ENCODE measurements at places on chromosomes 1 and 21.

GRCh38 chr21:43734928-43735229 is 15.9 kb downstream of the PDXK start:
- DNase-seq: no peak

GRCh38 chr1:118122234-118123004 is 62.6 kb downstream of the SPAG17 start:
- no peak for DNase-seq

- DNase-seq: no peak
Measured at GRCh38 chr1:59083946-59084865, 212.7 kb upstream of the FGGY start.

- peak; percentile 88 for DNase-seq
Measured at GRCh38 chr1:150562446-150563339, 13.5 kb downstream of the ADAMTSL4 start.

GRCh38 chr1:77541162-77541545 is 141.3 kb downstream of the ZZZ3 start:
- peak; percentile 13 for DNase-seq

DNA sequence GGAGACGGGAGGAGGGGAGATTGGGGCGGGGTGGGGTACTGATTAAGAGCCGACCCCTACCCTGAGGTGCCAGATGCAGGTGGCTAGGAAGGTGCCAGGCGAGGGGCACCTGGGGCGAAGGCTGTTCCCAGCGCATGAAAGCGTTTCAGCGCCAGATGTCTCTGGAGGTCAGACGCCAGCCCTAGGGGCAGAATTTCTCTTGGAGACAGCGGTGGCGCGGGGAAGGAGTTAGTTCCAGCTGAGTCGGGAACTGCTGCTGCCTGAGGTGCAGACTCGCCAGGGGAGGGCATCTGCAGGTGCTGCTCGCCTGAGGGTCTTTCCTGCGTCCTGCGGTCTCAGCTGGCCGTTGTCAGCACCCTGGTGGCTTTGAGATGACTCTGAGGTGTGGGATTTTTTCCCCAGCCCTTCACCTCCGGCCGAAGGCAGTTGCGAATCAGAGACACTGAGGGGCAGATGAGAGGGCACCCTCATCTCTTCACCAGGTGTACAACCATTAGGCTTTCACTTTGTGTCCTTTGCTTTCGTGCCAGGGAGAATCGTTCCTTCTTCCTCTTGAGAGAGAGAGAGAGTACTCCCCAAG is 539 bp downstream of the CGN start:
- peak; percentile 24 for DNase-seq

GRCh38 chr1:167922023-167922422 is 8.1 kb upstream of the ADCY10 start:
- DNase-seq: no peak

DNA sequence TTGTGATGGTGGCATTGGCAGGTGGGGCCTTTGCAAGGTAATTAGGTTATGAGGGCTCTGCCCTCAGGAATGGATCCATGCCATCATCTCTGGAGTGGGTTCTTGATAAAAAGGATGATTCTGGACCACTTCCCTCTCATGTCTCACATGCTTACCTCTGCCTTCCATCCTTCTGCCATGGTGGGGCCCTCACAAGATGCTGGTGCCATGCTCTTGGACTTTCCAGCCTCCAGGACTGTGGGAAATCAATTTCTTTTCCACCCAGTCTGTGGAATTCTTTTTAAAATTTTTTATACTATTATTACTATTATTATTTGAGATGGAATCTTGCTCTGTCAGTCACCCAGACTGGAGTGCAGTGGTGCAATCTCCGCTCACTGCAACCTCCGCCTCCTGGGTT is 57.3 kb downstream of the ACBD3 start:
- no peak for DNase-seq

DNA sequence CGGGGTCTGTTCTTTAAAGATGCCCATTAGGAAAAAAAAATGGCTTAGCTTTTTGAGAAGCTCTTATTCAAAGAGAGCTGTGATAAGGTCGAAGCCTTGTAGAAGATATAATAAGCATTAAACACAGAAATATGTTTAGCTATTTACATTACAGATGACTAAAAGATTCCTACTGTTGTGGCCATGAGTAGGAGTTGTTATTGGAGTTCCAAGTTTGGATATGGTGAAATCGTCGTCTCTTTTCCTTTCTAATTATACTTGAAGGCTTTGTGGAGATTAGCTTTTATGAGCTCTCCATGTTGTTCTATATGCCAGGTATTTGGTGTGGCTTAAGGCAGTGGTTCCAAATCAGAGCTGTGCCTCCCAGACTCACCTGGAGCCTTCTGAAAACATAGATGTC is 79.9 kb upstream of the LAMC2 start:
- DNase-seq: no peak

GRCh38 chr1:203035111-203036000 is 9.1 kb downstream of the PPFIA4 start:
- DNase-seq: no peak

- DNase-seq: no peak
Measured at GRCh38 chr1:226566760-226567159, 18.2 kb downstream of the STUM start.

DNA sequence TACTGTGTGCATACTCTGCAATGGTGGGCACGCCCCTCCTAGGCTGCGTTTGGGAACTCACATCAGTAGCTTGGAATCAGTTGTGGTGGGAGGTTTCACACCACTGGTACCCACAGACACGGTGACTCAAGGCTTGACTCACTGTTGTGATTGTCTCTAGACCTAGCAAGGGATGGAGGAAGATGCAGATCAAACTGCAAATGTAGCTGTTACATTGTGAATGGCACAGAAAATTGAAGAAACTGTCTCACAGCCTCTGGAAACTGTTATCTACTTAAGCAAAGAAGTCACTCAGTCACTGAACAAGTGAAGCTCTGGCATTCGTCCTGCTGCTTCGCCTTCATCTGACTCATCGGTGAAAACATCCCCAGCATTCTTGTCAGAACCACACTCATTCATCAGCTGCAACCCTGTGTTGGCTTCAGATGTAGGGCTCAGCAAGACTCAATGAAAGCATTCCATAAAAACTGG is 59.5 kb downstream of the POFUT2 start:
- no peak for DNase-seq

GRCh38 chr1:160823296-160823695 is 27.3 kb downstream of the LY9 start:
- DNase-seq: no peak

DNA sequence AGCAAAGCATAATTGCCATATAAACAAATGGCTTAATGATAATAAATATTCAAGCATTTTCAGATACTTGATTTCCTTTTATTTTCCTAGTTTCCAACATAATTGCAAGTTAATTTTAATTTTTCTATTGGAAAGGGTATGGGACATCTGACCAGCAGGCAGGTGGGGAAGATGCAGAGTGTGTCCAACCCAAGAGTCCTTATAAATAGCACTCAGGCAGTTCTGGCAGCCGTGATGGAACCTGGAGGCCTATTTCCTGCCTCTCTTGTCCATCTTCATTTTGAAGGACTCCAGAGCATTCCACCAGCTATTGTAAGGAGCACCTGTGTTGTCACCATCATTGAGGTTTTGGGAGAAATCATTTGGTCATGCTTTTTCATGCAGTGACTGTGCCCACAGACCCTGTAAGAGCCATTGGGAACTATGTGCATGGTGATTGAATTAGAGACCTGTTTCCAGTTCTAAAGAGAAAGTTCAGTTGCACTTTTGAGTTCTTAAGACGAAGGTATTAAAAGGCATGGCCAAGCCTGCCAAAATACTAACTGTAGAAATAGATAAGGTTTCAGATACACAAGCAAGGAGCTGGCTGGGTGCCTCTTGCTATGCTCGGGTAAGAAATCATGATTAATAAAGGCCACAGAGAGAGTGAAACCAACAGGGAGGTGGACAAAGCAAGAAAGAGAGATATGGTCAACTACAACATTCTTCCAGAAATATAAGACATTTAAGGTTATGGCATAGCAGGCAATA is 92.3 kb downstream of the SPATA46 start:
- no peak for DNase-seq

GRCh38 chr1:21952786-21953520 is 15.8 kb upstream of the HSPG2 start:
- no peak for DNase-seq

- DNase-seq: no peak
Measured at GRCh38 chr1:18941221-18942141, 15.0 kb downstream of the IFFO2 start.

DNA sequence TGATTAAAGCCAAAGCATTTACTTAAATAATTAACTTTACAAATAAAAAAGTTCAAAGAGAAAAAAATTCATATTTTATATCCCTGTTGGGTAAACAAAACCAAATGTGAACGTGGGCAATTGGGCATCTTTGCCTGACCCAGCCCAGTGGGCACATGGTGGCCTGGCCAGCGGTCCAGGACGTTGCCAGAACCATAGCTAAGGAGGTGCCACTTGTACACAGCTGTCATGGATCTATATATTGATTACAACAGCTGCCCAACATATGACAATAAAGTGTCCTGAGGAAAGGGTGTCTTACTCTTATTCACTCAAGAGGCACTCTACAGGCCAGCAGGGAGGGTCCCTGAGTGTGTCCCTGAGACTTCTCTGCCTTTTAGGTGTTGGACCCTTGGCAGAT is 78.5 kb downstream of the BCAR3 start:
- no peak for DNase-seq

- DNase-seq: no peak
Measured at GRCh38 chr1:233490488-233490887, 123.4 kb upstream of the KCNK1 start.

- no peak for DNase-seq
Measured at GRCh38 chr1:76012341-76013205, 62.0 kb upstream of the ST6GALNAC3 start.

DNA sequence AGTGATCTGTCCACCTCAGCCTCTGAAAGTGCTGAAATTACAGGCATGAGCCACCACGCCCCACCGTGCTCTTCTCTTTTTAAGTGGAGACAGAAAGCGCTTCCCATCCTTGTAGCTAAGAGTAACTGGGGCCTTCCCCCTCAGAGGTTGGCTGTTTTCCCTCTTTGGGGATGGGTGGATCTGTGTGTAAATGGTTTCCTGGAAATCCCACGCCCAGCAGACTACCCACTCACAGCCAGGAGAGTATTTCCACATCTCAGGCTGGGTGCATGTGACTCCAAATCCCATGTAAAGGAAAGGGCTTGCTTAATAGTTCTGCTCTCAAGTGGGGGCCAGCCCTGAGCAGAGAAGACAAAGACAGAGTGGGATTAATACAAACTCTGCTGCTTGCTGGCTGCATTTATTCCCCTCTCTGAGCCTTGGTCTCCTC is 19.6 kb upstream of the TCEA3 start:
- no peak for DNase-seq

- no peak for DNase-seq
Measured at GRCh38 chr21:43634618-43635017, 24.7 kb downstream of the HSF2BP start.

GRCh38 chr1:190479050-190479397 is 1.4 kb upstream of the BRINP3 start:
- no peak for DNase-seq

- peak; percentile 29 for DNase-seq
Measured at GRCh38 chr1:111739925-111740765, 950 bp upstream of the INKA2 start.

- no peak for DNase-seq
Measured at GRCh38 chr1:68167211-68167610, 65.1 kb downstream of the WLS start.

- DNase-seq: no peak
Measured at GRCh38 chr1:159981351-159982055, 27.5 kb upstream of the SLAMF9 start.

DNA sequence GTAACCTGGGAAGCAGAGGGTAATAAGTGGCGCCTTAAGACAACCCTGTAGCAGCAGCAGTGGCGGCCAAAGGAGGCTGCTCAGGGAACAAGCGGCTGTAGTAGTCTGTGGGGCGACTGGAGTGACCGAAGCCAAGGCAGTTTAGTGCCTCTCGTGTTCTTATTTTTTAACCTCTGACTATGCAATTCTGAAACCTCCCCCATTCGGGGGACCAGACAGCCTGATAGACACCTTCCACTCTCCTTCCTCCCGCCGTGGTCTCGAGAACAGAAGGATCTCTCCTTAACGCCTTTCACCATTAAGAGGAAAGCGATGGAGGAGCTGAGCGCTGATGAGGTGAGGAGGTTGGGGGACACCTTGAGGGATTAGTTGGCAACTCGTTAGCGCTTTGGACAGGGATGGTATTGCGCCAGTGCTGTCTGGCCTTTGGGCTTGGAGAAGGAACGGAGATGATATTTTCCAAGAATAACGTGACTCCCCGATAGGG is 644 bp downstream of the UBE4B start:
- no peak for DNase-seq

DNA sequence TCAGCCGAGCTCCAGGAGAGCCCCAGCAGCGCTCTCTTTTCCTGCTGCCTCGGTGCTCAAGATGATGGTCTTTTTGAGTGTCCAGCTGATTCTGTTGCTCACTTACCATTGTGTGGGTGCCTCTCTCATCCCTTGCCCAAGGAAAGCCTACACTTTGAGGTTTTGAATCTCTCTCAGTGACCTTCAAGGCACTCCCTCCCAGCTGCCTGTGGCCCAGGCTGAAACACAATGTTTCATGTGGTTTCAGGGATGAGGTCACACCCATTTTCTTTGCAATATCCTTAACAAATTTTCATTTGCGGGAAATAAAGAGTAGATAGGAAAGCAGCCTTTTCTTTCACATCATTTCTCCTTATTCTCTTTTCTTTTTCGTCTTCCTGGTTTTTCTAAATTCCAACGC is 12.6 kb upstream of the MRPS14 start:
- DNase-seq: no peak

GRCh38 chr1:175413367-175413766 is 220.8 kb upstream of the KIAA0040 start:
- DNase-seq: no peak

GRCh38 chr21:32386195-32386870 is 6.5 kb downstream of the URB1 start:
- DNase-seq: no peak

DNA sequence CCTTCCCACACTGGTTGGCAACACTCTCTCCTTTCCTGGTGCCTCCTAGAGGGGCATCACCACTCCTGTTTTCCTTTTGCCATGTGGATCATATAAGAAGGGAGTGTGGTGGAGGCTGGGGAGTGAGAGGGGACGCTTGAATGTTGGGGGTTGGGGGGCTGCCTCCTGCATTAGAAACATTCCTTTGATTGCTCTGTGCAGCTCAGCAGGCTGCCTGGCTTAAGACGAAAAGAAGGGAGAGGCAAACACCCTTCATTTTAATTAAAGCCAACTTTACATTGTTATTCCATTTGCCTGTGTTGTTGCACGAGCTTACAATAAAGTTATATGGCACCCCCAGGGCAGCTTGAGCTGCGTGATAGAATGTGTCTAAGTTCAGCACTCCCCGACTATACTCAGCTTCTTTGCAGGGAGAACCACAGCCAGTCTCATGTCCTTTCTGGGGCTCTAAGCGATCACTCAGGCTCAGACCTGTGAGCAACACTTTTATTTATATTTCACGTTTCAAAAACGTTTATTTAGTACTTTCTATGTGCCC is 57.4 kb downstream of the FOXD2 start:
- DNase-seq: no peak

DNA sequence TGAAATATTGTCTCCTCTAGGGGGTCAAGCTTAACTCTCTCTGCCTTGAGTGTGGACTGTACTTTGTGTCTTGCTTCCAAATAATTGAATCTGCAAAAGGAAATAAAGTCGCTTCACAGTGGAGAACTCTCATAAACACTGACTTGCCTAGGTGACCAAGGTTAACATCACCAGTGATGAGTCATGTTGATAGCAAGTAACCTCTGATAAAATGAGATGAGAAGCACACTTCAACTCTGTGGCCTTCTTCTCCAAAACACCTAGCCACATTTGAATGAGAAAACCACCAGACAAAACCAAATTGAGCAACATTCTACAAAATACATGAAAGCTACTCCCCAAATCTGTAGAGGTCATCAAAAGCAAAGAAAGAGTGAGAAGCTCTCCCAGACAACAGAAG is 37.6 kb downstream of the PDE4B start:
- no peak for DNase-seq

GRCh38 chr1:150083907-150084306 is 16.3 kb downstream of the VPS45 start:
- no peak for DNase-seq

All from germinal center (tissue), 1 donor.